ENCODE measurements at places on chromosomes 2 and 18.

DNA sequence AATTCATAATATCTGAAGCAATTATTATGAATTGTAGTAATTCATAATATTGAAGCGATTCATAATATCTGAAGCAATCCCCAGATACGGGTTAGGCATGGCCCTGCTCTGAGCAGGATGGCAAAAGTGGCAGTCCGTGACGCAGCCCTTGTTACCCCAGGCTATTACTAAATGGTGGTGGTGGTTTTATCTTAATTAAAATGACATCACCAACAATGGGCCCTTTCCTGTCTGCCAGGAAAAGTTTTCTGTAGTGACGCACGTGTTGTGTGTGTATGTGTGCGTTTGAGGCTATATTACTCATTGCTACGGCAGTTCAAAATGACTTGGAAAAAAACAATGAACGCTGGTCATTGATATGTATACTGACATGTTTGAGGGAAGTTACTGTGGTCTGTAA, 10.6 kb upstream of the MOCOS start:
- DNase-seq: no peak

DNA sequence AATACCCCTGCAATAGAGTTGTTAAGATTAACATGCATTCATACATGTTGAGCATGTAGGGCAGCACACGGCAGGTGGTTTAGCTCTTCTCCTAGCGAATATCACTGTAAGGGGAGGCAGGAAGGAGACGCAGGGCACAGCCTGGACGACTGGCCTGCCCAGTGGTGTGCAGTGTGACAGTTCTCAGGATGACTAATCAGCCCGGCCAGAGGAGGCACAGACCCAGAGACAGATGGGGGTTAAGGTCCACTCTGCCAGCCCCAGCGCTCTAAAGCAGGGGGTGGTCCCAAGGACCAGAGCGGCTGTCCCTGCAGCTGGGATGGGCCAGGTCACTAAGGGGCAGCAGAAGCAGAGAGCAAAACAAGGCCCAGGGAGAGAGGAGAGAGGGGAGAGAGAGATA, 63.7 kb downstream of the RNF152 start:
- no peak for DNase-seq

DNA sequence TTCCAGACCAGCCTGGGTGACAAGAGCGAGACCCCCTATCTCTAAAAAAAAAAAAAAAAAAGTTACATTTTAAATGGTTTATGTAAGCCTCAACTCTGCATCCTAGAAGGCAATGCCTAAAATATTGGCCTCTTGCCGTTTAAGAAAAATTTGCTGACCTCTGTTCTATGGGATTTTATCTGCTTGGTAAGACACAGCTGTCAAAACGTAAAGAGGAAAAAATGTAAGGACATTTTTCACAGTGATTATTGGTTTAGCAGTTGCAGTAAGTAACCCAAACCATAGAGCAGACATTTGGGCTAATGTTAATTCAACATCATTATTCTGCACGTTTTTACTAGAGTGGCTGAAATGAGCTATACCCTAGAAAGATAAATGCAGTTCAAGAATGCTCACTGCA, 14.4 kb upstream of the E2F6 start:
- no peak for DNase-seq

DNA sequence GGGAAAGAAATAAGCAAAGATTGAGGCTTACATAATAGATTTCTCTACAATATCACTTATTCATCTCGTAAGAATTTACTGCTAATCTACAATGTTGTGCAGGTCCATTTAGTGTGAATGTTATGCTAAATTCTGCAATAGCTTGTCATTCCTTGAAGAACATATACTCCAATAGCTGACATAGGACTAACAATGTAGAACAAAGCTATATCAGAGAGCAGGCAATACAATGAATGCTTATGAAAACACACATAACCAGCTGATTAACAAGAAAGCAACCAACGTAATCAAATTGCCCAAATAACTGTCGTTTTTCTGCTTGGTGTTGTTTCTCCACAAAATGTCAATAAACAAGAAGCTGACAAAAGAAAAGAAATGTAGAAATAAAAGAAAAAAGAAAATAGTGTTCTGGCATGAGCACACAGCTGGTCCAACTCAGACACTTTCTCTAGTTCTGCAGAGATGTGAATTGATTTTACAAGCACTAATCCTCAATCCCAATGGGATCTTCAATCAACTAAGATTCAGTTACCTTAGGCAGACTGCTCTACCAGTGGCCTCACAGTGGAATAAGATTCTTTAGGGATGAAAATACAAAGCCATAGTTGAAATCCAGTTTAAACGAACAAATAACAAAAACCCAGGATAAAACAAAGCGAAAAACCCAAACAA, 1024.7 kb upstream of the PIK3C3 start:
- no peak for DNase-seq

DNA sequence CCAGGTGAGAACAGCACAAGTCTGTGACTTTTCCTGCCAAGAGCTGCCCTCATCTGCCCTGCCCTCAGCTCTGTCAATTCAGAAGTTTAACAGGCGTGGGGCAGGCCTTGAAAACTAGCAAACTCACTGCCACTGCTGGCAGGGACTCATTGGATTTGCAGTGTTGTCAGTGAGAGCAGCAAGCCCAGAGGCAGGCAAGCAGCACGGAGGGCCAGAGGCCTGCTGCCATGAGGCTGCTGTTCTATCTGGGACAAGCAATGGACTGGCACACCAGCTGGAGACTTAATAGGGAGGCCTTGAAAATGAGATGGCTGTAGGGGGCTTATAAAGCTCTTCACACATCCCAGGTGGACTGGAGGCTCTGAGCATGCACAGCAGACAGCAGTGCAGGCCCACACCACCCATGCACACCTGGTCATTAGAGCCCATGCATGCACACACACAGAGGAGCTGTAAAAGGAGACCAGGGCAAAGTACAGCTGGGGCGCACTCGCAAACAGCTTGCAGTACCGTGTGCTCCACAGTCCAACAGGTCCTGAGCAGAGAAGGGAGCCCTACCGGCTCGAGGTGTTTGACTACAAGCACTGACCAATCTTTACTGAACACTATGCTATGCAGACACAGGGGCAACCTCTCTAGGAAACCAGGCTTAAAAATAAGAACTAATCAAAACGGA, 28.7 kb downstream of the MGAT4A start:
- no peak for DNase-seq

- no peak for DNase-seq
Measured at GRCh38 chr18:36436387-36436786, 138.9 kb downstream of the FHOD3 start.

- no peak for DNase-seq
Measured at GRCh38 chr2:23487735-23488492, 102.9 kb downstream of the KLHL29 start.

- no peak for DNase-seq
Measured at GRCh38 chr2:48250943-48251342, 279.0 kb upstream of the STON1 start.

GRCh38 chr2:36915627-36916026, 50.7 kb downstream of the STRN start:
- DNase-seq: no peak

- DNase-seq: no peak
Measured at GRCh38 chr2:158129037-158129436, 27.4 kb downstream of the UPP2 start.

DNA sequence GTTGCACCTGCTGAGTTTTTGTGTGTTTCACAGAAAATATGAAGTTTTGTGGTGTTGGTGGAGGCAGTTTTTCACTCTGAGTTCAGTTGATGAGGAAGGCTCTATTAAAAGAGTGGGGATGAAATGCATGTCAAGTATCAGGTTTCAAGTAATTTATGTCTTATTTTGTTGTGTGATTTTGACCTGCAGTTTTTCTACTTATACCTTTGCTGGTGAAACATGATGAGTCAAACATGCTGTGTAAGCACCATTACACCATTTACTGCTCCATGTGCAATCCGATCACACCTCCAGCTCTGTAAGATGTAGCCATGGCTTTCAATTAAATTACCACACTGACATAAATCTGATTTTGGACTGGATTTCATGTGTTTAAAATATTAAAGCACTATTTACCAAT, 174.5 kb upstream of the ZEB2 start:
- DNase-seq: peak; percentile 74

GRCh38 chr18:12314591-12315305, 6.7 kb downstream of the TUBB6 start:
- no peak for DNase-seq

GRCh38 chr18:23850215-23850614, 161.0 kb downstream of the LAMA3 start:
- DNase-seq: no peak

DNA sequence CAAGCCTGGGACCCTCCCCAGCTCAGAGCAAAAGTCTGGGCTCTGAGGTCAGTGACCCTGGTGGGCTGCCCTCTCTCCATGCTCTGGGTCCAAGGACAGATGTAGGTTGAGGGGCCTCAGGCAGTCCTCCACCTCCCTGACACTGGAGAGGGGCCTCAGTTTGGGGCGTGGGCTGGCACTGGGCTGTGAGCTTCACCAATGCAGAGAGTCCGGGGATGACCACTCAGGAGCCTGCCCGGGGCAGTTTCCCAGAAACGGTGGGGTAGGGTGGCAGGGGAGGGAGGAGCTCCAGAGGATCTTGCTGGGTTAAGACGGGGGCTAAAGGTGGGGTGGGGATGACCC, 40.5 kb upstream of the SMAD7 start:
- no peak for DNase-seq

DNA sequence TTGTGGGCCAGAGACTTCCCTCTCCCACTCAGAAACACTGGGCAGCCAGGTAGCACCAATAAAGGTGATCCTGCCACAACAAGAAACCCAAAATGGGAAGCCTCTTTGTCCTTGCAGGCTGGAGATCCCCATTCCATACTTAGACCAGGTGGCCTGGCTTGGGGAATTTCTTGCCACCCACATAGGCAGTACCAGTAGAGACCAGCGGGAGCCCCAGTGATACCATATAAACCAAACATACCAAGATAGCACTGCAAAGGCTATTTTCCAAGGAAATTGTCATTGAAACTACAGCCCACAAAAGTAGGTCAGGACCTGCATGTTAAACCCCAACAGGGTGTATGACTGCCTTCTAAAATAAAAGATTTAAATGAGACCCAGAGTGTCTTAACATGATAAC, 171.6 kb downstream of the DIS3L2 start:
- DNase-seq: no peak

DNA sequence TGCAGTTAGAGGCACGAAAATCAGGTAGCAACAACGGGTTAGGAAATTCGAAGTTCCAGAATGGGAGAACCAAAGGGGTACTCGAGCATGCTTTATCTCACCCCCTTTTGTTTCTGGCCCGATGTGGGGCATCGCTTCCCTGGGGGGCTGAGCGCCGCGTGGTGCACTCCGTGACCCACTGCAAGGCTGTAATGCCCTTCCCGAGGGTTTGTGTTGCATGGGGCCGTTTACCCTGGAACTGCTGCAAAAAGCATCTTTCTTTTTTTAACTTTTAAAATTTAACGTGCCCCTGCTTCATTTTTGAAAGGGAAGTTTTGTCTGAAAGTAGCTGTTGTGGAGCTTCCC, 4.8 kb downstream of the GDF7 start:
- DNase-seq: no peak

DNA sequence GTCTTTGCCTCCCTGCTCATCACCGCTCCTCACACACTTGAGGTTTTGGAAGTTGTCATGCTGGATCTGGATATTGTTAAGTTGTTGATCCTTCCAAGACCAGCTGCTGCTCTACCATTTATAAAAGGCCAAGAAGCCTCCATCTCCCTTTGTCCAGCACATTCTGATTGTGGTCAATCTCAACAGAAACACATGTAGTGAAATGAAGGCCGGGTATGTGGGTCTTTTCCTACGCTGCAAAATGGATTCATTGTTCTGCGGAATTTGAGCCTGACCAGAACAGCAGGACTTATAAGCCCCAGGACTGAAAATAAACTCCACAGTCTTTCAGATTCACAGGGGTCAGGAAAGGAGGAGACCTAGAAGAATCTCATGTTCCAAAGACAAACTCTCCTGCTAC, 238.4 kb downstream of the CMPK2 start:
- DNase-seq: no peak
